ENCODE measurements at places on chromosomes 5 and 9.

GRCh38 chr5:39190311-39191102, 28.9 kb downstream of the FYB1 start:
- DNase-seq: no peak

GRCh38 chr9:111615928-111616327, 15.2 kb upstream of the DNAJC25 start:
- no peak for DNase-seq

DNA sequence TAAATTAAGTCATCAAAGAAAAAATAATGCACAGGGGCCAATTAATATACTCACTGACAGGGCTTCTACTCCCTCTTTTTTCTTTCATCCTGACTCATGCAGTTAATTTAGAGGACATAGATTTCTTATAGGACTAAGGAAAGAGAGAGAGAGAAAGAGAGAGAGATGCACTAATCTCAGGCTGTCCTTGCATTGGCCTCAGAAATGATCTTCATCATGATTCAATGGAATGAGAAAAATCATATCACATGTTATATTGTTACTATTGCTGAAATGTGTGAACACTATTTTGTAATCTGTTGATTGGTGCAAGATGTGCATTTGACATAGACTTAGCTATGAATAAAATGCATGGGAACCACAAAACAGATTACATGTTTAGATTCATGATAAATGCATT, 608.3 kb upstream of the NUDT12 start:
- DNase-seq: no peak

DNA sequence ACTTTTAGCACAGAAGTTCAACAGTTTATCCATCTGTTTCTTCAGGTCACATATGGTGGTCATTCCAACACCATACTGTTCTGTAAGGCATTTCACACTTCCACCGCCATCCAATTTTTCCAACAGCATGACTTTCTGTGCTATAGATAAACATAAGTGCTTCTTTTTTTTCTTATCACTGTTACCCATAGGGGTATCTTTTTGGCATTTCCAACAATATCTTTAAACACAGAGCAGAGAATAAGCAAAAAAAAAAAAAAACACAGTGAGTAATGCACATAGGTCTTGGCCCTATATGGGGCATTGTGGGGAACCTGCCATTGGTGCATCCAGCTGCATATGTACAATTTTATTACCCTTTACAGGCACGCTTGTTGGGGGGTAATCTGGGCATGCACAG, 12.2 kb upstream of the ZNF367 start:
- DNase-seq: no peak

- DNase-seq: no peak
Observed at GRCh38 chr9:129221233-129221632, 43.2 kb upstream of the IER5L start.

DNA sequence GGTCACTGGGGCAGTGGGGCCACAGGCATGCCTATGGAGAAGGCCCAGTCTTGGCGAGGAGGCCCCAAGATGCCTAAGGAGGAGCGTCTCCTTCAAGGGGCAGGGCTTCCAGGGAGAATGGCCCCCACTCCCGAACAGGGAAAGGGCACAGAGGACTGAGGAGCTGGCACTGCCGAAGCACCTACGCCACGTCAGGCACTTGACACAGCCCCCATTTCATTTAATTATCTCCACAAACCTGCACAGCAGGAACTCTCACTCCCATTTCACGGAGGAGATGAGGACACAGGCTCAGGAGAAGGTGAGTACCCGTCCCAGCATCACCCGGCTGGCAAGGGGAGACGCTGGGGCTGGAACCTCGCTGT, 26.0 kb downstream of the EGR1 start:
- DNase-seq: no peak

GRCh38 chr9:126499911-126500599, 113.7 kb upstream of the LMX1B start:
- DNase-seq: no peak

DNA sequence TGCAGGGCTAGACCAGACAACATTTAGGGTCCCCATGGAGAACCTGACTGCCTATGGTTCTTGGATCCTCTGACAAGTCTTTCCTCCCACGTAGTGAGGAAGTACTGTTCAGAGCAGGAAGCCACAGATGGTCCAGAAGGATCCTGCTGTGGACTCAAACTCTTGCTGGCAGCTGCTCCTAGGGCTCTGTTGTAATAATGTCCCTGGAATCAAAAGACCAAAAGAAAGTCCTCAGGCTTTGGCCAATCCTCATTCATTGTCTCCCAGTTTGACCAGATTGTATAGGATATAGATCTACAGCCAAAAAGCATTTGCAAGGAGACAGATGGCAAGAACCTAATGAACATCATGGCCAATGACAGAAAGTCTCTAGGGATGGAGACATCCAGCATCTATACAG, 53.9 kb downstream of the SEMA6A start:
- no peak for DNase-seq

- DNase-seq: no peak
Observed at GRCh38 chr9:24460781-24461180, 84.9 kb downstream of the IZUMO3 start.

- no peak for DNase-seq
Observed at GRCh38 chr9:101484046-101484445, 48.5 kb upstream of the ALDOB start.

GRCh38 chr5:113232221-113232620, 202.6 kb downstream of the TSSK1B start:
- no peak for DNase-seq

GRCh38 chr5:172758077-172758833, 12.7 kb downstream of the DUSP1 start:
- DNase-seq: no peak

DNA sequence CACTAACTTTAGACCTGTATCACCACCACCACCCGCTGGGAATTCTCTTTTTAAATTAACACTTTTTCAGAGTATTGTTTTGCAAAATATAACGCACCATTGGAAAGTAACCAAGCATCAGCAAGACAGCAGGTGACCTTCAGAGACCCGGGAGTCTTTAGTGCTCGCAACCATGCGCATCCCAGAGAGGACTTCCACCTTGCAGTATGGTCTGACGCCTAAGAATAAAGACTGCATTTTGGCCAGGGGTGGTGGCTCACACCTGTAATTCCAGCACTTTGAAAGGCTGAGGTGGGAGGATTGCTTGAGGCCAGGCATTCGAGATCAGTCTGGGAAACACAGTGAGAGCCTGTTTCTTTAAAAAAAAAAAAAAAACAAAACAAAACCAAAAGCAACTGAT, 113.8 kb downstream of the MED27 start:
- DNase-seq: no peak

DNA sequence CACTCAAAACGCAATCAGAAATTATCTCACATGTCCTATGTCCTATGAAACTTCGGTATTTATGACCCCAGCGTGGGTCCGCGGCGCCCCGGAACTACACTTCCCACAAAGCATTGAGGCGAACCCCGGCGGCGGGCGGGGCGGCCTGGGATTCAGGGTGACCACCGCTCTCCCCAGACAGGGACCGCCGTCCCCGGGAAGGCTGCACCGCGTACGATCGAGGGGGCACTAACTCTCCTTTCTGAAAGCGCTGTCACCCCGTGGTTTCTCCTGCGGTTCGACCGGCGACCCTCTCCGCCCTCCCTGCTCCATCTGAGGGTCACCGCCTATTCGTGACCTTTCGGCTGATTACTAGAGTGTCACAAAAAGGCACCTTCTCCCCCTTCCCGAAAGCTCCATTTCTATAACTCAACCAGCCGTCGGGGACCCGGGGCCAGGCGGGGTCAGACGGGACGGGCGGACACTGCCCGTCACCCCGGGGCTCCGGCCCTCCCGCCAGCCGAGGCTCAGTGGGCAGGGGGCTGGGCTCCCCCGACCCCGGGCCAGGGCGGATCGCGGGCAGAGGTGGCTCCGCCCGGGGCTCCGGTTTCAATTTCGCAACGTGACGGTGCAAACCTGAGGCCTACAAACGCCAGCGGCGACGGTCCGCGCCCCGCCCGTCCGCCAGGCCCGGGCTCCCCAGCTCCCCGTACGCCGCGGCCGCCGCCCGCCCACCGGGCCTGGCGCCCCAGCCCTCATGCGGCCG, 1.3 kb downstream of the ECPAS start:
- peak; percentile 74 for DNase-seq

Data from activated CD4-positive, alpha-beta memory T cell treated with anti-CD3 and anti-CD28 coated beads for 36 hours (primary cell).